Mononuclear cell (primary cell): ENCODE measurements at places on chromosomes 7 and 10. TPM values are rescaled to one million over a fixed set of nuclear protein-coding genes. Genes with fewer than 3 reads are reported as not detected.

The MYL7 gene
- total RNA-seq, result not detected

The PHYHIPL gene
- 0.10 TPM for total RNA-seq

The DRGX gene
- total RNA-seq, result not detected

The NKX2-3 gene
- not detected for total RNA-seq

The FAM13C gene
- total RNA-seq, result not detected

The SLC29A3 gene
- 2.6 TPM for total RNA-seq

The ATG9B gene
- 3.6 TPM for total RNA-seq

The DOCK1 gene
- total RNA-seq, result 0.42 TPM

The PTPRE gene
- 205 TPM for total RNA-seq

The PODXL gene
- total RNA-seq, result 0.21 TPM

The FGFBP3 gene
- total RNA-seq, result 0.84 TPM

The LRRD1 gene
- 0.10 TPM for total RNA-seq

The EIF4H gene
- 288 TPM for total RNA-seq

The PILRA gene
- total RNA-seq, result 56.7 TPM

The RBP4 gene
- not detected for total RNA-seq

The ITIH5 gene
- 0.10 TPM for total RNA-seq
